NCI-H1092 (cell line): ENCODE measurements at places on chromosomes 4 and X.

GRCh38 chr4:44221407-44221806, 227.2 kb downstream of the KCTD8 start:
- no peak for DNase-seq

DNA sequence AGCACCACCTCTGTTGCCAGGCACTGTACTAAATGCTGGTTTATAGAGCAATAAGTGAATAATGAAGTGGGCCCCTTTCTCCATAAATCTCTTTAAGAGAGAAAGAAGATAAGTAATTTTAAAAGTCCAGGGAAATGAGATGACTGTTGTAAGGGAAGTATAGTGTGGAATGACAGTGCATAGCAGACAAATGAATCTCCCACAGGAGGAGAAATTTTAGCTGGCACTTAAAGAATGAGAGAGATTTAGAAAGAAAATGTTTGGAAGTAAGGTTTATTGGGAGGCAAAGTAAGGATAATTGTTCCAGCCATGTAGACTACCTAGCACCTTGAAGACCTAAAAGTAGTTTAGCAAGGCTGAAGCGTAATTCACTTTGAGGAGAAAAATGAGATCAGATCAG, 1081.1 kb upstream of the PABPC4L start:
- DNase-seq = no peak

DNA sequence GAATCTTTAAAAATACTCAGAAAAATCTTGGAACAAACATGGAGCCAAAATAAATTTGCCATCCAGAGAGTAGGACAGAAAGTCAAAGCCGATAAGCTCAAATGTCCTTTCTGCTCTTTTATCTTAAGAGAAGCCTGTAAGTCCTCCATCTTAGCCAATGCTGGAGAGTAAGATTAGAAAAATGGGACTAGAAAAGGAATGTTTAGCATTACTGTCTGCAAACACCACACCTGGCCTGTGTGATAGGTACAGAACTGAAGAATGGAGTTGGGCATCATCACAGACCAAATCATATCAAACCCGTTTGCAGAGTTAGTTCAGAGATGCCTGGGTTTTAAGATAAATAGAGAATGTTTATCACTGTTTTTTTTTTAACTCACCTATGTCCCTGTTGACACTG, 10.5 kb upstream of the SLC39A8 start:
- DNase-seq = no peak

DNA sequence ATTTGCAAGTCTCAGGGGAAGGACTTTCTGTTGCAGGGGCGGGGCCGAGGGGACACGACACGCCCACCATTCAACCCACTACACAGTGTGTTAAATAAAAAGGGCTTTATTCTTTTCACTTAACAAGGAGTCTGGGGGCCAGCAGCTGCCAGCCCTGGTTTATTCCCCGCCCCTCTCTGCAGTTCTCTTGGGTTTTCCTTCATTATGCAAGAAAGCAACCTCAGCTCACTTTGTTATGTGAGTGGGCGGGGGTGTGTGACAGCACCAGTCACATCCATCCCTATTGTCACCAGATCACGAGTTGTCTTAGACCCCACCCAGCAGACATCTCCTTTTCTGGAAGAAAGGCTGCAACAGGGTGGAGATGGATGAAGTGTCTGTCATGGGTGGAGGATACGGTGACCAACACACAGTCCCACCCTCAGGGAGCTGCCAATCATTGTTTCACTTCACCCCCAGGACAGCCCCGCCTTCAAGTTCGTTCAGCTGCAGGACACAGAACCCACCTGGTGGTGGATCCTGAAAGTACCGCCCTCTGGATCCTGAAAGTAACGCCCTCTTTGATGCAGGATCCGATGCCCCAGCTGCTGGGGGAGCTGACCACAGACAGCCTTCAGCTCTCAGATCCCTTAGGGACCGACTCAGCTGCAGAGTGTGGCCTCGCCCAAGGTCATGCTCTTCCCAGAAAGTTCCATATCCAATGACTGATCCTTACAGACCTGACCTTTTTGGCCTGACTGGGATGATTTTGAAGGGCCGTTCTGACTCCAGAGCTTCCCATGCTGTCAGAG, 79.6 kb downstream of the SMIM20 start:
- DNase-seq = no peak

DNA sequence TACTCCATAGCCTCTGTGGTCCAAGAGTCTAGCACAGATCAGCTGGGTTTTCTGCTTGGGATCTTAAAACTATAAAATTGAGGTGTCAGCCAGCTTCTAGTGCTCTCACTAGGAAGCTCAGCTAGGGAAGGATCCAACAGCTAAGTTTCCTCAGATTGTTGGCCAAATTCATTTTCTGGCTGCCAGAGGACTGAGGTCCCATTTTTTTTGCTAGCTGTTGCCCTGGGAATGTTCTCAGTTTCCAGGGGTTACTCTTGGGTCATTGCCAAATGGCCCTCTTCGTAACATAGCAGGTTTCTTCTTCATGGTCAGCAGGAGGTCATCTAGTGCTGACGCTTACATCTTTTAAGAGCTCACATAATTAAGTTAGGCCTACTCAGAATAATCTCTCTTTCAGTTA, 2178.2 kb downstream of the ARAP2 start:
- DNase-seq = no peak
